NAMALWA (cell line): ENCODE measurements at places on chromosomes 6 and 20.

GRCh38 chr6:158480989-158481388, 78.9 kb upstream of the TMEM181 start:
- no peak for DNase-seq

GRCh38 chr6:153130515-153131036, 506 bp downstream of the RGS17 start:
- DNase-seq, result no peak

DNA sequence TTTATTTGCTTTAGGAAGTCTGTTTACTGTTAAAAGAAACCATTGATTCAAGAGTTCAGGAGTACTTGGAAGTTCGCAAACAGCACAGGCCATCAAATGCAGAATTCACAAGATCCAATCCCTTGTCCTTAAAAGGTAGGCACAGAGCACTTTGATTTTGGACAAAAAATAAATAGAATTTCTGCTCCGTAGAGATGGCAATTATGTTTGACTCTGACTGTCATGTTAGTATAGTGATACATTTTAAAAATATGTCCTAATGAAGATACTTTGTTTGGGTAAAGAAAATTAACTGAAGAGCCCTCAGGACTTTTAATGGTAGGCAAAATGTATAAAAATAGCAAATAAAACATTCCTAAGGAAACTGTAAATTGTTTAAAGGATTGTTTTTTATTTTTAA, 113.1 kb downstream of the JAG1 start:
- no peak for DNase-seq

DNA sequence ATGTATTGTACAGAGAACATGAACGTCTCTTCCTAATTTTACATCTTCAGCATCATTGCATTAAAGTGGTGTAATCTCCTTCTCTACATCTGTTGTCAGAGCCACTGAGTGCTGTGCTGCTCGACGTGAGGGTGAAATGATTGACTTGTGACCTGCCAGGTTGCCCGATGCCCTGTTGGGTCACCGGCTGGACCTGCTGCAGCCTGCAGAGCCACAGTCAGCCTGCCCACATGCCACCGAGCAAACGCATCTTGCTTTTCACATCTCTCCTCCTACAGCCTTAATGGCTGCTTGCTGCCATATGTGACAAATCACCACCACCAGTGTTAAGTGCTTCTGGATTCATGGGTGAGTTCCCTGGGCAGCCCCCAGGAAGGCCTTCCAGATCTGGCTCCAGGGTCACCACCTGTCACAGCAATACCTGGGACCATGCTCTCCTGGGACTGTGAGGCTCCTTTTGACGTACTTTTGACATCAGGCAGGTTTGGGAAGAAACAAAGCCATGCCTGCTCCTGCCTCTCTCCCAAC, 80.3 kb downstream of the ASXL1 start:
- DNase-seq, result no peak
